Caudate nucleus (tissue), 63 donors: ENCODE measurements at places on chromosomes 1 and 21.

DNA sequence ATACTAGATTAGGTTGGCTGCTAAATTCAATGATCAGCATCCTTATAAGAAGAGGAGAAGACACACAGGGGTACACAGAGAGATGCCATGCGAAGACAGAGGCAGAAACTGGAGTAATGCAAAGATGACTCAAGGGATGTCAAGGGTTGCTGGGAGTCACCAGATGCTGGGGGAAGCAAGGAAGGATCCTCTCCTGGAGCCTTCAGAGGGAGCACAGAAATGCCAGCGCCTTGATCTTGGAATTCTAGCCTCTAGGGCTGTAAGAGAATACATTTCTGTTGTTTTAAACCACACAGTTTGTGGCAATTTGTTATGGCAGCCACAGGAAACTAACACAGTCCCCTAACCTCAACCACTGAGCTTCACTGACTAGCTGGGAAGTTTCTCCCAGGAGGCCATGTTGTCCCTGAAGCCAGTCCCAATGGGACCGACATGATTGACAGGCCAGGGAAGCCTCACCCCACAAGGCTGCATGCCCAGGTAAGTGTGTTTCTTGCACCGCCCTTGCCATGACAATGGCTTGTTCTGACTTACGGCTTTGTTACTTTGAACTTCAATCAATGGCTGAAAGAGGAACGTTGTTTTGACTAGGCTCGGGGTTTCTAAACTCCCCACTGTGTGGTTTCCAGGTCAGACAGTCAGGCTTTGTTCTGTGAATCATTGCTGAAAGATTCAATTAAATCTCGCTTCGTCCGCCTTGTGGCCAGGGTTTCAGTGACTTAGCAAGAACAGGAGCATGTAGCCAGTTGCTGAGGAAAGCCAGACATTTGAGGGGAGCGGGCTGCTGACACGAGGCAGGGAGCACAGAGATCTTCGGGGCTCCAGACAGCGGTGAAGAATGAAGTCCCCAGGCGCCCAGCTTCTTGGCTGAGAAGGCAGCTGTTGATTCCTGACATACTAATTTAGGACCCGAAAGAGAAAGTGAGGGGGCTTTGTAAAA lies 62.3 kb downstream of the RUNX1 start:
- no peak for DNase-seq

DNA sequence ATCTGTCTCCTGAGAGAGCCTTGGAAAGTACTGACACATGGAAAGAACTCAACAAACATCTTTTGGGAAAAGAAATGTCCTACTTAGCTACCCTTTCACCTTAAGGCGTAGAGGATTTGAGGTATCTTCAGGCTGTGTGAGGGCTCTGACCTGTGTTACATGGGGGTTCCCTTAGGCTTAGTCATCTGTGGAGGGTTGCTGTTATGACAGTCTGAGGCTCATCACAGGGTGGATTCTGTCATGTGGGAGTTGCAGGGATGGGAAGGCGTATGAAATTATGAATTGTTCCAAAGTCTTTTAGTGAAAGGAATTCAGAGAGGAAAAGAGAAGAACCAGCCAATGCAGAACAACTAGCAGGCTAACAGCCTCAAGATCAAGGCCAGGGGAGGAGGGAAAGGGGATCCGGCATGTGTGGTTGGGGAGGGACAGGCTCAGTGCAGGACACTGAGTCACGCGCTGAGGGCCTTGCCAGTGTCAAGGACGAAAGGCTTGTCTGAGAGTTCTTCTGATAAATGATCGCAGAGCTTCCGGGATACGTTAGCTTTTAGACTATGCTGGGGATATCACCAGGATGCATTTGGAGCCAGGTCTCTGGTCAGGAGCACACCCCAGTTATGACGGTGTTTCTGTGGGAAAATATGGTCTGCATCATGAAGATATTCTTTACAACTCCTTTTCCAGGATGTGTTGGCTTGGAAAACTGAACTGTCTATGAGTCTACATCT lies 24.6 kb upstream of the PLA2G2C start:
- DNase-seq, result no peak

DNA sequence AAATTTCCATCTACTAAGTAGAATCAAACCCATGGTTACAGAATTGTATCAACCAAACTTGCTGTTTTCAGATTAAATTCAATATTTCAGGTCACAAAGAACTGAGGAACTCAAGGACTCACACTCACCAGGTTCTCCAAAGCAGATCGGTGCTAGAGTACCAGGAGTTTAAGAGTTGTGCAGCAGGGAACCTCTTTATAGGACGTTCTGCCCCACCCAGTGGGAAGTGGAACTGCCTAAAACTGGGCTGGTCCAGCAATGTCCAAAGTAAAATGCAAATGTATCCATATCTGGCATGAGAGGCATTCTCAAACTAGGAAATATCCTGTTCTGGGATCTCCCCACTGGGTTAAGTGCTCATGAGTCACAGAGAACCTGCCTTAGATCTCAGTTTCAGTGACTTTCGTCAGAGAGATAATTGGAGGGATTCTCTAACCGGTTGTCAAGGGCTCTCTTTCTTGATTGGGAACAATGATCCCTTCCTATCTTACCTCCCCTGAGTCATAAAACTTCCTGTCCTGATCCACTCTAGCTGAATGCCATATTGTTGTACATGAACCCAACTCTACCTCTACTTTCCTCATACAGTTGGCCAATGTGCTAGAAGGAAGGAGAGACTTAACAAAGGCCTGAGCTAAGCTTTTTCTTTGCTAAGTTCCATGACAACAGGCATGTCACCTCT lies at the start of gene SPRR2D:
Gene SPRR2D, minus strand, starts transcription at position 171 of the 682 bp plus-strand sequence. CDS start 774 bp downstream, outside the sequence.
- no peak for DNase-seq

- DNase-seq, result no peak
Observed at GRCh38 chr1:23408797-23409290, 15.7 kb downstream of the TCEA3 start.

DNA sequence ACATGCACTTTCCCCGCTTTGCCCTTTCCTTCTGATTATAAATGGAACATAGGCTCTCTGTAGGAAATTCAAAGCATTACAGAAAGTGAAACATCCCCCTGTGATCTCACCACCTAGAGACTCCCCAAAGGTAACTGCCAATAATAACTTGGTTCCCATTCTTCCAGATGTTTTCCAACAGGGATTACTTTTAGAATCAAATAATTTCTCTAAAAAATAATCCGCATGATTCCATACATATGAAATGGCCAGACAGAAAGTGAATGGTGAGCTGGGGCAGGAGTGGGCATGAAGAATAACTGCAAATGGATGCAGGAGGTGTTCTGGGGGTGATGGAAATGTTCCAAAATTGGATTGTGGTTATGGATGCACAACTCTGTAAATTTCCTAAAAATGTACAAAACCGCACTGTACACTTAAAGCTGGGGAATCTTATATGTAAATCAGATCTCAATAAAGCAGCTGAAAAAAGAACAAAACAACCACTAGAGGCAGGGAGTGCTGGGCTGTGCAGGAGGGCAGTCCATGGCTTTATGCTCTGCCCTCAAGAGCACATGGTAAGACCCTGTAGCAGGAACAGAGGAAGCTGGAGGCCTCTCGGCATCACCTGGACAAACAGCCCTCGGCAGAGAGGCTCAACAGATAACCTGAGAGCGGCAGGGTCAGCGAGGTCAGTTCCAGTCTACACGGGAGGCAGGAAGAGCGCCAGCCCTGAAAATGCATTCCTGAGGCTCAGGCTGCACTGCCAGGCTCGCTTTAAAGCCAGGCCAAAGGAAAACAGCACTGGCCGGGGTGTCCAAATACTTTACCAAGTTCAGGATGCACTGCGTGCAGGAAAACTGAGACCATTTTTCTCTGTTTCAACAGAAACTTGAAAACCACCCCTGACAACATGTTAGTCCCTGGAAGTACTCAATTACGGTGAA lies 39.7 kb downstream of the CAPZB start:
- no peak for DNase-seq

DNA sequence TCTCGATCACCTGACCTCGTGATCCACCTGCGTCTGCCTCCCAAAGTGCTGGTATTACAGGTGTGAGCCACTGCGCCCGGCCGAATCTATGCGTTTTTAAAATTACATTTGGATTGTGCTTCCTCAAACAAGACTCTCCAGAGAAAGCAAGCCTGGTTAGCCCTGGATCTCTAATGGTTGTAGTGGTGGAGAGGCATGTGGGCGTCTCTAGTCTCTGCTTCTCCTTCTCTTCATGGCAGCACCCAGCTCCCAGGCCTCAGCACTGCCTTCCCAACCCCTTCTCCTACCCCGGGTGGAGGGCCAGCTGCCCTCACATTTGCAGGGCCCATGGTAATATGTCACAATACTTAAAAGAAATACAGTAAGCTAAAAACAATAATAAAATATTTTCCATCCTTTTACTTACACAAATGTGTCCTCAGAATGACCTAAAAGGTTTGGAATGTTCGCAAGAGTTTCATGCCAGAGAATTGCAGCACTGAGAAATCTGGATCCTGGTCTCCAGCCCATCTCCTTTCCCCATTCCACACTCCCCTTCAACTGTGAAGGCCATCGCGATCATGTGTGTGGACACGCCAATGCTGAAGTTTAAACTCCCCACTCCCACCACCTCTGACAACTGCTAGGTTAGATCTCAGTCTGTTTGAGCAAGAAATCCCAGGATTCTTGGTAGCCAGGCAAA lies 7.0 kb downstream of the OR14I1 start:
- DNase-seq, result no peak

DNA sequence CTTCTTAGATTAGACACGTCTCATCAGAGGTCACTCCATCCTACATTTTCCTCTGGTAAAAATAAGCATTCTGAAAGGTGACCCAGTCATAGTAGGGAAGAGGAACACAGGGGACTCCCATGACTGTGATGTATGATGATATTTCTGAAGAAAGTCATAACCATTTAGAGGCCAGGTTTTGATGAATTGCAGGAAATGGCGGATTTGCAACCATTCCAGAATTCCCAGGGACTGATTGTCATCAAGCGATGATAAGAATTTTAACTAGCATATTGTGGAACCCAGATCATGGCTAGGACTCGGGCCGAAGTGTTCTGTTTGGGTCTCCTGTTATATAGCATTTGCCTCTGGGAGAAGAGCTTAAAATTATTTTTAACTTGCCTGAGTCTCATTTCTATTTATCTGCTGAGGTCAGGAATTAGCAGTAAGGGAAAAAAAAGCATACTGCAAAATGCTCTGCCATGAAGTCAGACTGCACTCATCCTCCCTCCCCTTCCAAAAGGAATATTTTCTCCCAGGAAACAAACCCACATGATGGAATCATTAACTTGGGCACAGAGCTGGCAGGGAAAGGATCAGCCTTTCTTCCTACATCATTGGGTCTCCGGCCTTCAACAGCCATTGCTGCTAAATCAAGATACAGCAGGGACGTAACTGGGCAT lies 286.7 kb downstream of the HLX start:
- no peak for DNase-seq

DNA sequence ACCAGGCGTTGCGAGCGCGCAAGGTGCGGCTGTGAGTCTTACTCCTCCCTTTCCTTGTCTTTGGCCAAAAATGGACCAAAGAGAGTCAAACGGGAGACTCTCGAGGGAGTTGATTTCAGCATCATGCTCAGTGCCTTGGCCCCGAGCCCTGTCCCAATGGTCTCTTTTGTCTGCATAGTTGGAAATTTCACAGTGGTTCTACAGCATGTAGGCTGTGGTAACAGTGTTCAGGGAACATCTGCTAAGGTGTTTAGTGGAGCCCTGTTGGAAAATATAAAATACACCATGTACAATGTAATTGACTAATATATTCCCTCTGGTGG lies 2.7 kb downstream of the CACNA1E start:
- DNase-seq, result no peak

- DNase-seq, result no peak
Observed at GRCh38 chr1:231781892-231782291, 155.3 kb downstream of the DISC1 start.

DNA sequence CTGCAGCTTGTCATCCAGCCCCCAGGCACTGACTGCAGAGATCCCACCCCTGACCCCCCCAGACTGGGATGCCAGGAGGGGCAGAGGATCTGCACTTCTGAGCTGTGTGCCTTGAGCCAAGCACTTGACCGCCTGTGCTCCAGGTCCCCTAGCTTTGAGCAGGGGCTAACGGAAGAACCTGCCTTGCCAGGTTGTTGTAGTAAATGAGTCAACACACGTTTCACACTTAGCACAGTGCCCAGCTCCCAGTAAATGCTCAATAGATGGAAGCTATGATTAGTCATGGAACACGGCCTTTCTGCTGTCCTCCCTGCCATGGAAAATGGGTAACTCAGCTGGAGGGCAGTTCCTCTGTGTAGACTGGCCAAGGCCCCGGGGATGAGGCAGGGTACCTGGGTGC lies 24.1 kb downstream of the IFFO2 start:
- peak; percentile 9 for DNase-seq

GRCh38 chr1:83901547-83902155 lies 97.3 kb downstream of the TTLL7 start:
- no peak for DNase-seq

- no peak for DNase-seq
Observed at GRCh38 chr1:178495158-178495557, 1.6 kb downstream of the CLEC20A start.

- DNase-seq, result no peak
Observed at GRCh38 chr1:209349363-209350308, 233.9 kb upstream of the CAMK1G start.

DNA sequence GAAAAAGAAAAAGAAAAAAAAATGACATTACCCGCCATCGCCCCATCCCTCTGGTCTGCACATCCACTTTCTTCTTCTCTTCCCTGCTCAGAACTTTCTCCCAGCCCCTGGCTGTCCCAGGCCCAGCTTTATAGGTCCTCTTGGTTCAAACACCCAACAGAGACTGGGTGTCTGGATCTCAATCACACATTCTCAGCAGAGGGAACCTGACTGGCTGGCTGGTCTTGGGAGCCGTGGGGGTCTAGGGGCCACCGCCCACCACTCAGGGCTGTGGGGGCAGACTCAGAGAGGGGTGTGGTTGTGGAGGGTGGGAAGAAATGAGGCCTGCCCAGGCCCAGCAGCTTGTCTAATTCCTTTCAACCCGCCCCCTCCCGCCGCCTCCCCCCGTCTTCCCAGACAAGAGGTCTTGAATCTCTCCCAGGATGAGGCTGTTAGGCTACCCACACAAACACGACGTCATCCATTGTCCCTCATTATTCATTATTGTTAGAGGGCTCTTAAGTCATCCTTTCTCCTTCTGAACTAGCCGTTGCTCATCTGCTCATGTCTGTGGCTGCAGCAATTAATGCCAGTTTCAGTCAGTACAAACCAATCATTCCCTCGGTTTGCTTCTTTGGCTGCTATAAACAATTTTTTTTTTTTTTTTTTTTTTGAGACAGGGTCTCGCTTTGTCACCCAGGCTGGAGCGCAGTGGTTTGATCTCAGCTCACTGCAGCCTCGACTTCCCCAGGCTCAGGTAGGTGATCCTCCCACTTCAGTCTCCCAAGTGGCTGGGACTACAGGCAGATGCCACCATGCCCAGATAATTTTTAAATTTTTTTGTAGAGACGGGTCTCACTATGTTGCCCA lies 40.6 kb upstream of the CLIC4 start:
- peak; percentile 69 for DNase-seq

DNA sequence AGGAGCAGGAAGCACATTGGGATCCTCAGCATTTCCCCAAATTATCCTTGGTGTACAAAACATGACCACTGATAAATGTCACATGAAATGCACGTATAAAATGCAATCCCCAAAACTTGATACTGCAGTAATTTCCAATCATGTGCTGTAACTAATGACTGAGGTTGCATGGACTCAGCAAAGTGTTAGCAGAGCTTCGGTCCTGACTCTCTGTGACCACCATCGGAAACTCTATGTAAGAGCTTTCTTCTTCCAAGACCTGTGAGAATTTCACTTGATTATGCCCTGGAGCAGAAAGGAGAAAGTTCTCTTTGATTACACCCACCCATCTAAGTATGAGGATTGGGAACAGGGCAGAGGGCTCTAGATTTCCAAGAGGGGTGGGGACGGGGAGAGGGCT lies 908 bp downstream of the CD53 start:
- DNase-seq, result no peak

GRCh38 chr1:97379387-97380075 lies 541.3 kb downstream of the DPYD start:
- no peak for DNase-seq
